ENCODE measurements at places on chromosomes 4 and X.

DNA sequence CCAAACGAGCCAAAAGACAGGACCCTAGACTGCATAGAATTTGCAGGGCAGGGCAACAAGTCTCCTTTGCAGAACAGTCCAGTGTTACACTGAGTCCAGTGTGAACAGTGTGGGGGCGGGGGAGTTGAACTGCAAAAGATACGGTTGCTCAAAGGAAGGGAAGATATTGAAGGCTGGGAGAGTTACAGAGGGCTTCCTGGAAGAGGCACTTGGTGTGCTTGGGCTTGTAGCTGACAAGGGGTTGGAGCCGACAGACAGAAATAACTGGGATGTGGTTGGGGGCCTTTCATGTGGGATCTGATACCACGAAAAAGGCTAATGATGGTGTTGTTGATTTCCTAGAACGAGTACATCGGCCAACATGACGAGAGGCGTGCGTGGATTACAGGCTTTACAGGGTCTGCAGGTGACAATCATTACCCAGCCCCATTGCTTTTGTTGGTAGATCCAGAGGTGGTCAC lies 6.1 kb downstream of the XPNPEP2 start:
- no peak for DNase-seq

- DNase-seq = no peak
These were observed 885.8 kb downstream of the SH3BGRL start for GRCh38 chrX:82087699-82088098.

- no peak for DNase-seq
These were observed 46.9 kb downstream of the ATP10D start for GRCh38 chr4:47531954-47532321.

- DNase-seq = no peak
These were observed 47.2 kb upstream of the MXRA5 start for GRCh38 chrX:3393581-3394111.

DNA sequence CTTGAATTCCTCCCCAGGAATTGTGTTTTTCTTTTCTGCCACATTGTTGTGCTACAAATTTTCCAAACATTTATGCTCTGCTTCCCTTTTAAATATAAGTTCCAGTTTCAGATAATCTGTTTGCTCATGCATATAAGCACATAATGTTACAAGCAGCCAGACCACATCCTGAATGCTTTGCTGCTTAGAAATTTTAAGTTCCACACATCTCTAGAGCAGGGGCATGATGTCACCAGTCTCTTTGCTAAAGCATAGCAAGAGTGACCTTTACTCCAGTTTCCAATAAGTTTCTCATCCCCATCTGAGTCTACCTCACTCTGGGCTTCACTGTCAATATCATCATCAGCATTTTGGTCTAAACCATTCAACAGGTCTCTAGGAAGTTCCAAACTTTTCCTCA lies 932.5 kb downstream of the SH3BGRL start:
- DNase-seq = no peak

DNA sequence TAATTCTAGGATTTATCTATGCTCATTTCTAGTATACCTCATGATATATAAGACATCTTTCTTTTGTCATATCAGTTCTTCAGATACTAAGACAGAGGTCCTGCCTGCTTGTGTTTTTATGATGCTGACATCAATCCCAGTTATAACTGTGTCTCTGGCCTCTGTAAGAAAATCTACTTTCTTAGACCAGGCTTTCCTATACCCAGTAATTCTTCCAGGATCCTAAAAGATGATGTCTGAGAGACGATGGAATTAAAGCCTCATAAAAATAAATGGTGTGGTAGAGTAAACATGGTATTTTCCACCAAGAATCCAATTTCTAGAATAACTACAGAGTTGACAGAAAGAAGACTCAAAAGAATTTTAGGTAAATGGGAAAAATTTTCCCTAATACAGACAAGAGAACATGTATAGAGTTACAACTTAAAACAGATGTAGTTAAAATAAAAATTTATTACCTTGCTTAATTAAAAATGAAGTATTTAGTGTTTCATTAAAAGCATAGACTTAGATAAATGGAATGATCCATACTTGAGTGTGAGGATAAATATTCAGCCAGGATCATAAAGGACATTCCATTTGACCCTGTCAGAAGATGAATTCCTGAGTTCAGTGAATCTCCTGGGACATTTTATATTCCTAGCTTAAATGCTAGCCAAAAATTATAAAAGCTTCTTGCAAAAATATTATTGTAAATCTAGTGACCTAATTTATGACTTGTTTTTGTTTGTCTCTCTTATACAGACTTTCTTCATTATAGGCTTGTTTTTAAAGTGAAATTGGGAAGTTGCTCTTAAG lies 137.4 kb downstream of the PDLIM5 start:
- DNase-seq = no peak

DNA sequence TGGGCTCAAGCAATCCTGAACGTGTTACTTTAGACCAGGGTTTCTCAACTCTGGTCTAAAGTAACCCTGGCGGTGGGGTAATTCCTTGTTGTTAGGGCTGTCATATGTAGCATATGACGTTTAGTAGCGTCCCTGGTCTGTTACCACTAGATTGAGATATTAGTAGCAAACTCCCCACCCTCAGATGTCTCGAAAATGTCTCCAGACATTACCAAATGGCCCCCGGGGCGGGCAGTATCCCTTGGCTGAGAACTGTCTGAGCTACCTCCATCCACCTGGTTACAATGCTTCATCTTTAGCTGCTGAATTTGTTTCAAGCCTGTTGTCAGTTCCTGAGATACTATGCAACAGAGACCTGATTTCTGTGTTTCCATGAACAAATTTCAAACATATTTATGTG lies 56.7 kb downstream of the CLDN34 start:
- no peak for DNase-seq

All from hematopoietic multipotent progenitor cell treated with erythropoietin and hydrocortisone succinate and interleukin-3 and kit ligand, for 8 days (in vitro differentiated cells).